Uterus (tissue), 4 donors: ENCODE measurements at places on chromosomes 11 and 22. TPM values are rescaled to one million over a fixed set of nuclear protein-coding genes. Genes with fewer than 3 reads are reported as not detected.
A peak's percentile ranks its signal among the peaks of the same experiment; 100 is the strongest.

- DNase-seq: no peak
- no peaks in the 10 kb centered on the region for H3K27me3 ChIP-seq
- H3K36me3 ChIP-seq: no peaks in the 10 kb centered on the region
- no peak overlapping the region for H3K4me3 ChIP-seq
Observed at GRCh38 chr11:85759915-85760314, 51.0 kb downstream of the SYTL2 start.

- peak; percentile 51 for DNase-seq
- H3K4me1 ChIP-seq: no peaks in the 10 kb centered on the region
- peak overlapping the region; percentile 65 for H3K4me3 ChIP-seq
- H3K27me3 ChIP-seq: no peaks in the 10 kb centered on the region
- H3K36me3 ChIP-seq: no peaks in the 10 kb centered on the region
- H3K27ac ChIP-seq: peak overlapping the region; percentile 95
Observed at GRCh38 chr11:67118181-67118766, 789 bp upstream of the KDM2A start.

GRCh38 chr11:58965246-58965985, 26.1 kb downstream of the GLYATL1 start:
- H3K27ac ChIP-seq: no peak overlapping the region
- no peaks in the 10 kb centered on the region for H3K36me3 ChIP-seq
- H3K4me1 ChIP-seq: no peaks in the 10 kb centered on the region

The SEPTIN3 gene
- not detected for total RNA-seq
